ENCODE measurements at places on chromosomes 3 and 15.

GRCh38 chr3:176554791-176555654, 642.3 kb downstream of the TBL1XR1 start:
- DNase-seq = no peak

GRCh38 chr15:80732167-80732566, 37.1 kb downstream of the ABHD17C start:
- DNase-seq = no peak

GRCh38 chr3:55860049-55860721, 373.1 kb upstream of the WNT5A start:
- no peak for DNase-seq

GRCh38 chr3:123419181-123419849, 29.6 kb downstream of the ADCY5 start:
- no peak for DNase-seq

GRCh38 chr3:188321258-188321657, 167.3 kb downstream of the LPP start:
- no peak for DNase-seq

DNA sequence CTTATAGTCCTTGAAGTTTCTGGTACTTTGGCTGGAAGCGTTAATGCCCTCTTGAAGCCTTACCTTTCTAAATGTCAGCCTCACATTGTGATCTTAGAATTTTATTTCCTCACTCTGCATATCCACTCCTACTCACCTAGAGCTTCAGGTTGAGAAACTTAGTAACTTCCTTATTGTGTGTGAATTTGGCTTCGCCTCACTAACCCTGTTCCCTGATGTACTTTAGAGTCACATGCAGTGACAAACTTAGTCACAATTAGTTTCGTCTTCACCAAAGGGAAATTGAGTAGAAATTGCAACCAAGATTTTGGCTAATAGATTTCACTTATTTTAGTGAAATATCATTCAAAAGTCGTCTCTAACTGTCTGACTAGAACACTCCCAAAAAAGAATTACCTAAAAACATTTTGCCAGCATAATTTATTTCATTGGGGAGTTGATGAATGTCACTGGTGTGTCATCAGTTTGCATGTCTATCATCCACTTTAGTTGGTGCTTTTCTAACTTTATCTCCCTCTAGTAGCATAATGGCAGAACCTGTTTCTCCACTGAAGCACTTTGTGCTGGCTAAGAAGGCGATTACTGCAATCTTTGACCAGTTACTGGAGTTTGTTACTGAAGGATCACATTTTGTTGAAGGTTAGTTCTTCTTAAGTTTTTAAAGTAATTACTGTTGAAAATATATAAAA, 960 bp downstream of the MFN1 start:
- DNase-seq = no peak

- no peak for DNase-seq
These were observed 52.1 kb upstream of the P3H2 start for GRCh38 chr3:190172751-190173150.

- DNase-seq = no peak
These were observed 48.6 kb downstream of the FOXL2 start for GRCh38 chr3:138898301-138898700.

DNA sequence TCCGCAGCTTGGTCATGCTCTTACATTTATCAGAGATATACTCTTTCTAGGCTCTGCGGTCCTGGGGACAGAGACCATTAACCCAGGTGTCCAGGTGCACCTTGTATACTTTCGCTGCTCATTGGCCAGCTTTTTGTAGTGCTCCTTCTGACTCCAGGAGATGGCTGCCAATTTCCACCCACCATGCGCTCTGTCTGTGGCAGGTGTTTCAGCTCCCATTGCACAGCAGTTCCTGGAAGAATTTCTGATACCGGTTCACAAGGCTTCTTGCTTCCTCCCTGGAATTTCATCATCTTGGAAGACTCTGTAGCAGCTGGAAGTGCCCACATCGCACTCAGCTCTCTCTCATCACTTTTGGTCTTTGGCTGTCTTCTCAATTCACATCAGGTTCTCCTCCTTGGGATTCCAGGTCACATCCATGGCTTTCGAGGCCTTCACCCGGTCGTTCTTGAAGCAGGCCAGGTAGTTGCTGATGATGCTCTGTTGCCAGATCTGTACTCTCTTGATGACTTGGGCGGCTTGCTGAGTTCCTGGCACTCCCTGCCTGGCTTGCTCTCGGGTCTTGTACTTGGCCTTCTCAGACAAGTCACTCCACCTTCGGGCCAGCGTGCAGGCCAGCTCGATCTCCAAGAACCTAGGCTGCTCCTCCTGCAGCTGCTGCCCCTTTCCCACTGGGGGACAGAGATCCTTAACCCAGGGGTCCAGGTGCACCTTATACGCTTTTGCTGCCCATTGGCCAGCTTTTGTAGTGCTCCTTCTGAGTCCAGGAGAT, 41.1 kb upstream of the ARL8B start:
- DNase-seq = no peak

GRCh38 chr3:169362301-169362700, 301.2 kb downstream of the MECOM start:
- no peak for DNase-seq

- DNase-seq = peak; percentile 40
These were observed 256.5 kb downstream of the THRB start for GRCh38 chr3:24237971-24238706.

All from nephron progenitor cell (in vitro differentiated cells).